ENCODE measurements at places on chromosomes 1 and 21.

GRCh38 chr1:216119600-216119999 lies 303.6 kb downstream of the USH2A start:
- no peak for DNase-seq

DNA sequence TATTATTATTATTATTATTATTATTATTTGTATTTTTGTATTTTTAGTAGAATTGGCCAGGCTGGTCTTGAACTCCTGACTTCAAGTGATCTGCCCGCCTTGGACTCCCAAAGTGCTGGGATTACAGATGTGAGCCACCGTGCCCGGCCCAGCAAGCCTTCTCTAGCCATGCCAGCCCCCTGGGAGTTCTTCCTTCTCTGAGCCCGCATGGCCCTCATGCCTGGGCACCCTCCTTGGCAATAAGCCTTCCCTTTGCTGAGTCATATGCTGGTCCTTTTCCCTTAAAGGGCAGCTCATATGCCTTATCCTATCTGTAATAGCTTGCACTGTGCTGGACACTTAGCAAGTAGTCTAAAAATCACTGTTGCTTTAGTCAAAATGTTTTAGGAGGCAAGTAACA lies 8.5 kb upstream of the NBL1 start:
- no peak for DNase-seq

DNA sequence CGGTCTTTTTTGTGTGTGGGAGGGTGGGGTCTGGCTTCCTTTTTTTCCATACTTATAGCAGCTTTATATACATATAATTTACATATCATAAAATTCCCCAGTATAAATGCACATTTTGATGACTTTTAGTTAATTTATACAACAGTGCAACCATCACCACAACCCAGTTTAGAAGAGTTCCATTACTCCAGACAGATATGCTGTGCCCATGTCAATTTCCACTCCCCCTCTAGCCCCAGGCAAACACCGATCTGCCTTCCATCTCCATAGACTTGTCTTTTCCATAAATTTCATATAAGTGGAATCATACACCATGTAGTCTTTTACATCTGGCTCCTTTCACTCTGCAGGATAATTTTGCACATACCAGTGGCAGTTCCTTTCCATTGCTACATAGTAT lies 139.2 kb upstream of the SYT6 start:
- DNase-seq, result no peak

DNA sequence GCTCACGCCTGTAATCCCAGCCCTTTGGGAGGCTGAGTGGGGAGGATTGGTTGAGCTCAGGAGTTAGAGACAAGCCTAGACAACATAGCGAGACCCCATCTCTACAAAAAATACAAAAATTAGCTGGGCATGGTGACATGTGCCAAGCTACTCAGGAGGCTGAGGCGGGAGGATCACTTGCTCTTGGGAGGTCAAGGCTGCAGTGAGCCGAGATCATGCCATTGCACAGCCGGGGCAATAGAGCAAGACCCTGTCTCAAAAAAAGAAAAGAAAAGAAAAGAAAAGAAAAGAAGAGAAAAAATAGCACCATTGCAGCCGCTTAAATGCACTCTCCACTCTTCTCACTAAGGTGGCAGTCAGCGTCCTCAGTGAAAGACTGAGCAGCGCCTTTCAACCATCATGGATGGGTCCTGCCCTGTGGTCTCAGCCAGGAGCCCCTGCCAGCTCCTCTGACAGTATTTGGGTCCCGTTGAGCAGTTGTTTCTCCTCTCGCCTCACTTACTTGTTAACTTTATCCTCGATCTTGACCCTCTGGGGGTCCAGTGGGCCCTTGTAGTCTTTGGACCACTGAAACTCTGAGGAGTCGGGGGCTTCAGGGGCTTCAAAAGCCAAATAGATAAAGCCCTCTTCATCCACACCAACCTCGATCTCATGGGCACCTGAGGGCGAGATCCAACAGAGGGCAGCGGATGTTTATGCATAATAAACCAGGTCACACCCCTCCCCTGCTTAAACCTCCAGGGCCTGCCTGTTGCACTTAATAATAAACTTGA lies 36.9 kb downstream of the MYOM3 start:
- DNase-seq, result no peak

- no peak for DNase-seq
Measured at GRCh38 chr1:27087371-27088220, 67.3 kb downstream of the SLC9A1 start.

GRCh38 chr1:164774413-164774812 lies 215.4 kb downstream of the PBX1 start:
- DNase-seq, result no peak

GRCh38 chr21:44792702-44793591 lies 8.7 kb downstream of the UBE2G2 start:
- peak; percentile 76 for DNase-seq

GRCh38 chr1:12811409-12811784 lies 19.8 kb downstream of the PRAMEF11 start:
- no peak for DNase-seq

GRCh38 chr1:59685666-59686065 lies 129.1 kb upstream of the HOOK1 start:
- no peak for DNase-seq

GRCh38 chr1:210299501-210299900 lies 29.2 kb upstream of the HHAT start:
- no peak for DNase-seq

DNA sequence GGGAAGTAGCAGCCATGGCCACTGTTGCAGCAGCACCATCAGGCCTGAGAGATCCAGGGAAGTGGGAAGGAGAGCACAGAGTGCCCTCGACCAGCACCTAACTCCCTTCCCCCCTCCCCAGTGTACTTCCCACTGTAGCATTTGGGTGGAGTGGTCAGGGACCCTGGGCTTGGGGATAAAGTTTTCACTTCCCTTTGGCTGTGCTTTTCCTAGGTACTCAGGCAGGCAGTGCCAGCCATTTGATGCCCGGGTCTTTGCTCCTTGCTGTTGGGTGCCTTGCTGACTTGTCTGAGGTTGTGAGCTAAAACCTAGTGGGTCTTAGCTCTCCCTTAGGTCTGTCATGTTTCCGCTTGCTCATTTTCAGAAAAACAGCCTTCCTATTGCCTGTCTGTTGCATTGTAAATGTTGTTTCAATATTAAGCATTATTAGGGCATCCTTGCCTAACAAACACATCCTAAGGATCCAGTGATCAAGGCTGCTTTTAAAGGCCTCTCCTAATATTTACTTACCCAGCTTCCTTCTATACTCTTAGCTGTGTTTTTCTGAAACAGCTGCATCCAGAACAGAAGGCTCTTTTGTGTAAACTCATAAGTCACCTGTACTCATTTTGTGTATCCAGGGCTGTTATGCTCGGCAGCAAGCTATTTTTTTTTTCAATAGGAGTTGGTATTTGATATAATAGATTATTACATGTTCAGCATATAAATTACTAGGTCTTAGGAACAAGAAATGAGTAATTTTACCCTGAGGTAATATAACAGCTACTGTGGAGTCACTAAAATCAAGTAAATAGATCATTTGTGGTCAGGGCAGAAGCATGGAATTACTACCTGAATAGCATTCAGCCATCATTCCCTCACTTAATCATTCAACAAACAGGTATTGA lies 418.6 kb upstream of the PROX1 start:
- no peak for DNase-seq

DNA sequence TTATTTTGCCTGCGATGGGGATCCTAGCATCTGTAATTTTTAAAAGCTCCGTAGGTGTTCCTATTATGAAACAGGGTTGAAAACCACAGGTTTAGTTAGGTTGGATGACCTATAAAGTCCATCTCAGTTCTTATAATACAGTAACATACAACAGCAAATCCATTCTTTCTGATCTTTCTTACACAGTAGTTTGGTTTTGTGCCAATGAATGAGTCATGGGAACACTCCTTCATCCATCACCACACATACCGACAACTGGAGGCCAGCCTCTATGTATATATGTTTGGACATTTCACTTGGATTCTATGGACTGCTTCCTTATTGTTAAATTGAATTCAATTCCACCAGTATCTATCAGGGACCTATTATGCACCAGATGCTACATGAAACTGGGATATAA lies 118.4 kb upstream of the L1TD1 start:
- no peak for DNase-seq

DNA sequence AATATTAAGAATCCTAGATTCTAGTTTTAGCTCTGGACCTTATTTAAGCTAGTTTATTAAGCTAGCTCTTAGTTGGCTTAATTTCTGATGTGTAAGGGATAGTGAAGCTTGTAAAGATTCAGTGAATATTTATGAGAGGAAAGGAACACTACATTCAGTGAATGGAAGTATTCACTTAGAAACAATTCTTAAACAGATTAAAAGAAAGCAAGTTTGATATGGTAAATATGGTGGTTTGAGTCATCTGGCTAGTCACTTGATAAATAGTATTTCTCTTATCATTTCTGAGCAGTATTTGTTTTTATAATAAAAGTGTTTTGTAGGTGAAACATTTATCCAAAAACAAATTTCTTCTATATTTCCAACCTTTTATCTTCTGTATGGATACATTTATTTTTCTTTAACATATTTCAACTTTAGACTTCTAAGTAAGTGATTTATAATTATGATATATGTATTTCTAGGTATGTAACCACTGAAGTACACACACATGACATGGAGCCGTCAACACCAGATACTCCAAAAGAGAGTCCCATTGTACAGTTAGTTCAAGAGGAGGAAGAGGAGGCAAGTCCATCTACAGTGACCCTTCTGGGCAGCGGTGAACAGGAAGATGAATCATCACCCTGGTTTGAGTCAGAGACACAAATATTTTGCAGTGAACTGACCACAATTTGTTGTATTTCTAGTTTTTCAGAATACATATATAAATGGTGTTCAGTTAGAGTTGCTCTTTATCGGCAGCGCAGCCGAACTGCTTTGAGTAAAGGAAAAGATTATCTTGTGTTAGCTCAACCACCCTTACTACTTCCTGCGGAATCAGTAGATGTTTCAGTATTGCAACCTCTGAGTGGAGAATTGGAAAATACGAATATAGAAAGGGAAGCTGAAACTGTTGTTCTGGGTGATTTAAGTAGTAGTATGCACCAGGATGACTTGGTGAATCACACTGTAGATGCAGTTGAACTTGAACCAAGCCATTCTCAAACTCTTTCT lies 55.6 kb downstream of the SUCO start:
- no peak for DNase-seq

DNA sequence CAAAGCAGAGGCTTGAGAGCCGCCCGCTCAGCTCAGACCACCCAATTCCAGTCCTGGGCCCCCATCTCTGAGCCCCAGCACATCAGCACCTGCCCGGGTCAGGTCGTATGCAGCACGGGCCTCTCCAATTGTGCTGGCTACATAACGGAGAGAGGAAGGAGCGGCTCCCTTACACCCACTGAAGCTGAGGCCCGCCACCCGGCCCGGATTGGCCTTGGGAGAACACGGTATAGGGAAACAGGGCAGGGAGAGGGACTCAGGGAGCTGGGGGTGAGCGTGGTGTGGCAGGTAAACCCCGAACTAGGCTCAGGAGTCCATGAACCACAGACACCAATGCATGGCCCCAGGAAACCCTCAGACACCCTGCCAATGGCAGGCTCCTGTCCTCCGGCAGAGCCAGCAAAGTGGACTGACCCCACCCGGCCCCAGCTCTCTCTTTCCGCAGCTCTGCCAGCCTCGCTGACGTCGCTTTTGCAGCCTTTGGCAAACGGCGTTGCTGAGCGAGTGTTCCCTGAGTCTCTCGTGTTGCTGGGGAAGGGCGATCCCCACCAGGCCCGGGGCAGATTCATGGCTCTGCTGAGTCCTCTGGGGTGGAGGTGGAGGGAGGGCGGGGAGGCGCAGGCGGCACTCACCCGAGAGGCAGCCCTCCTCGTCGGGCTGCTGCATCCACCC lies 16.5 kb downstream of the MEGF6 start:
- DNase-seq, result no peak

DNA sequence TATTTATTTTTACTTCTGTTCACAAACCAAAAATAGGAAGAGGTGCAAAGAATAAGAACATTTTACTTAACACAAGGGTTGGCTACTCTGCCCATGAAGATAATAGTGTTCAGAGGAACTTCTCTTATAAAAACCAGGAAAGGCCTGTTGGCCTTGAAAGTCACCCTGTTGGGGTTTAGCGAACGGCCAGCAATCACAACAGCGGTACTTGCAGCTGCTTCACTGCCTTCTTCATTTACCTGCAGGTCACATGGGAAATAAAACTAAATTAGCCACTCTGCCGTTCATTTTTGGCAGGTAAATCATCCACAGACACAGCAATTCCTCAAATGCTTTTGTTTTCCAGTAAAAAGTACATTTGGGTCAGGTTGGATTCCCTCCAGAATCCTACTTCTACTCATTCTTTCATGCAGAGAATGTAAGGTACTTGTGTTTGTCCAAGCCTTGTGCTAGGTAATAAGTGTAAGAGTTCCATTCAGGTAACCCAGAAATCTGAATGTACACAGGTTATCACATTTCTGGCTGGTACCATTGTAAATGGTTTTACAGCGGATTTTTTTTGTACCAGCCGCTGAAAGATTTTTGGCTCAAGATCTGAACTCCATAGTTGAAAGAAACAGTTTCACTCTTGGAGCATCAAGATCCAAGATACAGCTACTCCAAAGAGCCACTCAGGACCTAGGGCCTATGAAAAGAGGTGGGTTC lies 13.1 kb downstream of the SERPINC1 start:
- DNase-seq, result no peak

DNA sequence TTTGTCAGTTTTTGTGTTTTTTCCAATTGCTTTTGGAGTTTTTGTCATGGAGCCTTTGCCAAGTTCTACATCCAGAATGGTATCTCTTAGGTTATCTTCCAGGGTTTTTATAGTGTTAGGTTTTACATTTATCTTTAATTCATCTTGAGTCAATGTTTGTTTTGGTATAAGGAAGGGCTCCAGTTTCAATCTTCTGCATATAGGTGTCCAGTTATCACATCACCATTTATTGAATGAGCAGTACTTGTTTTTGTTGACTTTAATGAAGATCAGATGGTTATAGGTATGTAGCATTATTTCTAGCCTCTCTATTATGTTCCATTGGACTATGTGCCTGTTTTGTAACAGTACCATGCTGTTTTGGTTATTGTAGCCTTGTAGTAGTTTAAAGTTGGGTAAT lies 1233.1 kb downstream of the PLA2G4A start:
- no peak for DNase-seq

DNA sequence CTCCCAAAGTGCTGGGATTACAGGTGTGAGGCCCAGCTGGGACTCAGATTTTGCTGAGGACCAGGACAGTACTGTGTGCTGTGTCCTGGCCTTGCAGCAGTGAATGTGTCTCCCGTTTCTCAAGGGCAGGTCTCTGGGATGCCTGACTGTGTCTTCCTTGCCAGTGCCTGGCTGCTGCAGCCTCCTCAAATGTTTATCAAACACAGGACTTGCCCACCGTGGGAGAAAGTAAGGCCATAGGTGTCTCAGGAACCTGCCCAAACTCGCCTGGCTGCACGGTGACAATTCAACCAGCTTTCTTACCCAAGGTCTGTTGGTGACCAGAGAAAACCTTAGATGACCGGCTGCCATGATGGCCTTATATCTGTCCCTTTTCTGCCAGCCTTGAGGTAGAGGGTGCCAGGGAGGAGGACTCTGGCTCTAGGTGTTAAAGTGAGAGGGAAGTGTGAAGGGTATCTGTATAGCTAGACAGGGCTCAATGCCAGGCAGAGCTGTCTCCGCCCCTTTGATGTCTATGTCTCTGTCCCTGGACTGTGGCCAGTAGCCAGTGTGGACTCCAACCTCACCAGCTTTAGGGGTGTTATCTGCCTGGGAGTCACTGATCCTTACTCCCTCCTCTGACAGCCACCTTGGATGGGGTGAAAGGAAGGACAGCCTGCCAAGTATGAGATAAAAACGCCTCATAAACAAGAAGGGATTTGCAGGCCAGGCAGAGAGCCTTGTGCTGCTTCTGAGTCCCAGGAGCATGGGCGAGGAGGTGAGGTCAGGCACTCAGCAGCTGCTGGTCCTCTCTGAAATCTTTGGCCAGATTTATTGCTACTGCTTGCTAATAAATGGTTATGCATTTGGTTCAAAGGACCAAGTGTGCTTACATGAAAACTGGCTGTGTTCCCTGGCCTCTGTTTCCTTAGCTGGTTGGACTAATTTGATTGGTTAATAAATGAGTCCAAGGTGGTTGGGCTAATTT lies 22.3 kb downstream of the IL6R start:
- DNase-seq, result no peak

Data from hematopoietic multipotent progenitor cell treated with erythropoietin and hydrocortisone succinate and interleukin-3 and kit ligand, for 17 days (in vitro differentiated cells).